Heart left ventricle (tissue), 16 donors: ENCODE measurements at places on chromosomes 12 and 14. TPM values are rescaled to one million over a fixed set of nuclear protein-coding genes. Genes with fewer than 3 reads are reported as not detected.

The CRACR2A gene
- total RNA-seq, result 9.2 TPM

- no peak for DNase-seq
Measured at GRCh38 chr14:68402525-68403101, 390.3 kb downstream of the ZFP36L1 start.

The HCAR3 gene
- total RNA-seq, result 0.36 TPM

GRCh38 chr12:51086933-51087332, 3.5 kb upstream of the CSRNP2 start:
- DNase-seq, result no peak

The SLC2A14 gene
- total RNA-seq, result 1.0 TPM
